Left ventricle myocardium superior (tissue), 1 donor: ENCODE measurements at places on chromosomes 13 and 19.

DNA sequence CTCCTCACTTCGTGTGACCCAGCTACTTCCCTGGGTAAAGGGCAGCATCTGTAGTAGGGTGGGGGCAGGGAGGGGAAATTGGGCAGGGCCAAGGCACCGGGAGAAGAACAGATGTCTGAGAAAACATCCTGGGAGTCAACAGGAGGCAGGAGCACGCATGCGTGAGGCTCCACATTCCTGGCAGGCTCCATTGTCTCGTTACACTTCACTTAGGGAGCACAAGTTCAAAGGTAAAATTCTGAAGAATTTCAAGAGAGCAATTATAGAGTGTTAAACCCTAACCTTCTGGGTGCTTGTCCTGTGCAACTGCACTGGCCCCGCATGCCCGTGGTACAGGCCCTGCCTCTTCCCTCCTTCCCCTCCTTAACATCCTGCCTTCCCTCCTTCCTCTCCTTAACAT, 79.6 kb upstream of the POMP start:
- DNase-seq = no peak

- DNase-seq = no peak
These were observed 48.5 kb upstream of the TUBGCP3 start for GRCh38 chr13:112636401-112636975.

- DNase-seq = no peak
These were observed 712.7 kb downstream of the UQCRFS1 start for GRCh38 chr19:28500296-28500695.

DNA sequence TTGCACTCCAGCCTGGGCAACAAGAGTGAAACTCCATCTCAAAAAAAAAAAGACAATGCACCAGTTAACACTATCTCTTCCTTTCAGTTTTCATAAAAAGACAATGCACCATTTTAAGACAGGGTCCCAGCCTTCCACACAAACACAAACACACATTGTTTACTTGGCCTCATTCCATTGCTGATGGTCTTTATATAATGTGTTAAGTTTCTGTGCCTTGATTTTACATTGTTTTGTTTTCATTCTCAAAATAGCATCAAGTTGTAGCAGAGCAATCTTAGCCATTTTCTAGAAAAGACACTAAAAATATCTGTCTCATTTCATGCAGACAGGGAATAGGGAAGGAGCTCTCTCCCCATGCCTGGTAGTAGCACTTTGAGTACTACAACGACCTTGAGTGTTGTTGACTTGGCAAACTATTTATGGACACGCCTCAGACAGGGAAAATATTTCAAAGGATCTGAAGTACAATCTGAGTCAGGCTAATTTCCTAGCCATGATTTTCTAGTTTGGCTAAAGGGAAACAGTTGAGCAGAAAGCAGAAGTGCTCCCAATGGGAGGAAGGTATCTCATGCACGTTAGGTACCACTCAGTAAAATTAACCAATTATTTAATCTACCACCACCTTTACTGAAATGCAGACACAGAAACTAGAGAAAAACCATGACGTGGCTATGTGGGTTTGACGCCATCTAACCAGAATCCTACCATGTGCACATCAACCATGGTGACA, 120.6 kb downstream of the ABCC4 start:
- DNase-seq = no peak

GRCh38 chr13:106691861-106692260, 123.9 kb upstream of the ARGLU1 start:
- DNase-seq = no peak

DNA sequence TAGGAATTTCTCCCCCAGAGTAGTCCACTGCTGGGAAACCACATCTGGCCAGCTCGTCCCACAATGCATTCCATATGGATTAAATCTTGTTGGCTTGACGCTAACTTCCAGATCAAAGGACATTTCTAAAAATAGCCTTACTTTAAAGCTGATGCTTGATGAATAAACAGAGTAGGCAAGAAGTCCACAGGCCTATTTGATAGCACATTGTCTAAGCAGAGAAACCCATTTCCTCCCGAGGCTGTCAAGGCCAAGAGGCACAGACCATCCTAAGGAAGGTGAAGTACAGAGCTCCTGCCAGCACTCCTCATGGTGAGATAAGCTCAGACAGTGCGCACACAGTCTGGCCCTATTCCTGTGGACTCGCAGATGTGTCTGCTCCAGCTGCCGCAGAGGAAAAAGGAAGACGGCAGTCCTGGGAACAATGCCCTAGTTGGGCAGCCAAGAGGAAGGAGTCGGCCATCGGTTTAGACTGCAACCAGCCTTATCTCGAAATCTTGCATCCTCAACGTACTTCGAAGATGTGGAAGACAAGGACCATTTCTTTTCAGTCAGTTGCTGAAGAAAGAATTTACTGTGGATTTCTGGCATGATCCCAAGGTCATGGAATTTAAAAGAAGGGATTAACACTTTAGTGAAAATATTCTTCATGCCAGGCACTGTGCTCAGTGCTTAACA, 156.8 kb downstream of the RGCC start:
- DNase-seq = peak; percentile 71

DNA sequence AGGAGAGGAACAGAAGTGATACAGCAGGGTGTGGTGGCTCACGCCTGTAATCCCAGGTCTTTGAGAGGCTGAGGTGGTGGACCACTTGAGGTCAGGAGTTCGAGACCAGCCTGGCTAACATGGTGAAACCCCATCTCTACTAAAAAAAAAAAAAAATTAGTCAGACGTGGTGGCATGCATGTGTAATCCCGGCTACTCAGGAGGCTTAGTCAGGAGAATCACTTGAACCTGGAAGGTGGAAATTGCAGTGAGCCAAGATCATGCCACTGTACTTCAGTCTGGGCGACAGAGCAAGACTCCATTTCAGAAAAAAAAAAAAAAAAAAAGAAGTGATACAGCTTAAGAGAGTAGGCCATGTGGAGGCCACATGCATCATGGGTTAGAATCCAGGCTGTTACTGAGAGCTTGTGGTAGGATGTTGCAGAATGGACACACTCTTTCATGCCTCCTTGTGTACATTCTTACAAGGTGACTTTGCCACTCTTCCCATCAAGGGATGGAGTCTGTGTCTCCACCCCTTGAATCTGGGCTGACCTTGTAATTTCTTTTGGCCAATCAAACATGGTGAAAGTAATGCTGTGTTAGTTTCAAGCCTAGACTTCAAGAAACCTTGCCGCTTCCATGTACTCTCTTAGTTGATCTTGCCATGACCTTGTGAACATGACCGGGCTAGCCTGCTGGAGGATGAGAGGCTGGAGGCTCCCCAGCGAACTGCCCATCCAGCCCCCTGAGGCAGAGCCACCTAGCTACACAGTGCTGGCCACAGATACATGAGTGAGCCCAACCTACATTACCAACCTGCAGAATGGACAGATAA, 12.3 kb downstream of the FAM187B start:
- DNase-seq = no peak

GRCh38 chr19:2240881-2241760, 4.5 kb downstream of the SF3A2 start:
- DNase-seq = no peak
